D721Med (cell line): ENCODE measurements at places on chromosomes 16 and 17.

- DNase-seq, result no peak
Measured at GRCh38 chr17:39716073-39716818, 14.1 kb downstream of the MIEN1 start.

DNA sequence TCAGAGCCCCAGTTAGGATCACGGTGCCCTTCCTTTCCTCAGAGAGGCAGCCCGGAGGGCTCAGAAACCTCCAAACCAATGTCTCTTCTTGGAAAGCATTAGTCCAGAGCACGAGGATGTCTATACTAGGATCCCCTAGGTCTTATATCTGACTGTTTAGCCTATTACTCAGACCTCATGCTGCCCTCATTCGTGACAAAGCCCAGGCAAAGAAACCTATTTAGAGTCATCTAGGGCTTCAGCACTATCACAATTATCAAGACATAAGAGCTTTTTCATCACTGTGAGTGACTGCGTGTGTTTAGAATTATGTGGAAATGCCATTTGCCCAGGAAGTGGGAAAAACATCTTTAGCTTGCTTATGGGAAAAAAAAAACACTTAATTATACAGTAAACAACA is 159.8 kb upstream of the NOL11 start:
- no peak for DNase-seq

DNA sequence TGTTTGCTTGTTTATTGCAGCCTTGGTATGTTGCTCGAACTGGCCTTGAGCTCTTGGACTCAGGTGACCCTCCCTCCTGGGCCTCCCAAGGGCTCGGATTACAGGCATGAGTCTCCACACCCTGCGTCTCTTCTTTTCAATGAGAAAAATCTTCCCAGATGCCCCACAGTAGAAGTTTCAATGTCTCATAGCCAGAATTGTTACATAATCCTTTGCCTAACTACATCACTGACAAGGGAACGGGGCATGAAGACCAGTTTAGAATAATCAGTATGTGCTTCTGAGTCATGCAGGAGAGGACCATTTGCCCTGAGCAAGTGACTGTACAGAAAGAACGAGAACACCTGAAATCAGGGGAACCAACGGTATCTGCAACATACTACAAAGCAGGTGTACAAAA is 61.9 kb upstream of the RBBP6 start:
- no peak for DNase-seq

GRCh38 chr16:47612711-47613110 is 151.6 kb downstream of the PHKB start:
- no peak for DNase-seq

- no peak for DNase-seq
Measured at GRCh38 chr16:16108759-16109158, 114.5 kb downstream of the ABCC6 start.

DNA sequence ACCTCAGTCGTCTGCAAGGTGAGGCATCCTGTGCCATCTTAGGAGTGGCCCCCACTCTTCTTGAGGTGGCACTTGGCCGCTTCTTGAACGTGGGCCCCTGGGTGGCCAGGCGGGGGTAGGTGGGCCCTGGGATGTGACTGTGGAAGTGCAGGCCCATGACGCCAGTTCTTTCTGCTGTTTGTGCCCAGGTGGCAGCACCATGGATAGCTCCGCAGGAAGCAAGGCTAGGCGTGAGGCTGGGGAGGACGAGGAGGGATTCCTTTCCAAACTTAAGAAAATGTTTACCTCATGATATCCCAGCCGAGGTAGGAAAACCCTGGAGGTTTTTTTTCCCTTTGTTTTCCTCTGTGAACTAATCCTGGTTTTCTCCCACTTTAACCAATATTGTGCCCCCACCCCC is 19.8 kb downstream of the NMRAL1 start:
- no peak for DNase-seq

DNA sequence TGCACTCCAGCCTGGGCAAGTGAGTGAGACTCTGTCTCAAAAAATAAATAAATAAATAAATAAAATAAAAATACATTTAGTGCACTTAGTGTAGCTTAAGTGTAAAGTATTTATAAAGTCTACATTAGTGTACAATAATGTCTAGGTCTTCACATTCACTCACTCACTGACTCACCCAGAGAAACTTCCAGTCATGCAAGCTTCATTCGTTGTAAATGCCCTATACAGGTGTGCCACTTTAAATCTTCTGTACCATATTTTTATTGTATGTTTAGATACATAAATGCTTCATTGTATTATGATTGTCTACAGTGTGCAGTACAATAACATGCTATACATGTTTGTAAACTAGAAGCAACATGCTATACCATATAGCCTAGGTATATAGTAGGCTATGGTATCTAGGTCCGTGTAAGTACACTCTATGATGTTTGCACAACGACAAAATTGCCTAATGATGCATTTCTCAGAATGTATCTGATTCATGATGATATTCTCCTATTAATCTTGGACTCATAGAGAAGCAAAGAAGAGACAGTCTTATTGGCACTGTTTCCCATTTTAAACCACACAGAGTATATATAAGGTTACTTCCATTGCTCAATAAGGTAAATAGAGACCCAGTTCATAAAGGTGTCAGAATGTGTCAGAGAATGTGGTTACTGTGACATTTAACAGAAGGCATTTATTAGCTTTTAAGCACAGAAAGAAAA is 1314.9 kb downstream of the CDH11 start:
- DNase-seq, result no peak

DNA sequence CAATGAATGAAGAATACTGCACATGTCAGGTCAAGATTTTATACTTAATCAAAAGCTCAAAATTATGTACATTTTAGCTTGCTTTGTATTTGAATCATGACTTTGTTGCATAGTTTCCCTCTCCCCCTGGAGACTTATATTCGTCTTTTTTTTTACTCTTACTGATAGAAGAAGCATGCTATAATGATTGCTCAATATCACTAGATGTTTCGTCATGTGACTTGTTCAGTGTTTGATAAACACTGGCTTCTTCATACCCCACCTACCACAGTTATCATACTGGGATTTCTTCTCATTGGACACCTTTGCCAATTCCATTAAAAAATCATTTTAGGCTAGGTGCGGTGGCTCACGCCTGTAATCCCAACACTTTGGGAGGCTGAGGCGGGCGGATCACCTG is 148.7 kb downstream of the FTO start:
- no peak for DNase-seq

DNA sequence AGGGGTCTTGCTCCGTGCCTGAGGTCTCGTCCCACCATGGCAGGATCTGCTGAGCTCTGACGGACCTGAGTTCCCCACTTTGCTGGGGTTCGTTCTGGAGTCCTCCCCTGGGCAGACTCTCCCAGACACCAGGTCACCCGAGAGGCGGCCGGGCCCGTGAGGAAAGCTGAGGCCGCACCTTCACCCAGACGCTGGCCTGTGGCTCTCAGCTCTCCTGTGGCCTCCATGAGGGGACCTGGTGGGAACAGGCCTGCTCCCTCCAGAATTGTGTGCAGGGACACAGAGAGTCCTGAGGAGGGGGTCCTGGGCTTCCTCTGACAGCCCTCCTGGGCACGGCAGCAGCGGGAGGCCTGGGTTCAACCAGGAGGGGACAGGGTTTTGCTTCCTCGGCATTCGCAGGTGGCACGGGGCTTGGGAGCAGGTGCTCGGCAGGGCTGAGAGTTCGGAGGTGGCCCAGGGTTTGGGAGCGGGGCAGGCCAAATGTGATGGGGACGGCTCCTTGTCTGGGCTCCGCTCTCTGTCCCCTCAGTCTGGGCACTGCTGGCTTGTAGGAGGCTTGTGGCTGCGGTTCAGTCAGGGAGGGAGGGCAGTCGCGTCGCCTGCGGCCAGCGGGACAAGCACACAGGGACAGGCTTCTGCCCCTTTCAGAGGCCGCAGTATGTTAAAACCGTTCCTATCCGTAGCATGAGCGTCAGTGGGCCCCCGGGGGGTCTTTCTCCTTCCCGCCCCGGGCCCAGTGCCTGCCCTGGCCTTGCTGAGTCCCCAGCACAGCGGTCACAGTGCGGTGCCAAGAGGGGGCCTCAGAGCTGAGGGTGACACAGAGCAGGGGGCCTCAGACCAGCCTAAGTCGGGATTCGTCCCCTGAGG is 8.1 kb upstream of the SNAI3 start:
- no peak for DNase-seq

DNA sequence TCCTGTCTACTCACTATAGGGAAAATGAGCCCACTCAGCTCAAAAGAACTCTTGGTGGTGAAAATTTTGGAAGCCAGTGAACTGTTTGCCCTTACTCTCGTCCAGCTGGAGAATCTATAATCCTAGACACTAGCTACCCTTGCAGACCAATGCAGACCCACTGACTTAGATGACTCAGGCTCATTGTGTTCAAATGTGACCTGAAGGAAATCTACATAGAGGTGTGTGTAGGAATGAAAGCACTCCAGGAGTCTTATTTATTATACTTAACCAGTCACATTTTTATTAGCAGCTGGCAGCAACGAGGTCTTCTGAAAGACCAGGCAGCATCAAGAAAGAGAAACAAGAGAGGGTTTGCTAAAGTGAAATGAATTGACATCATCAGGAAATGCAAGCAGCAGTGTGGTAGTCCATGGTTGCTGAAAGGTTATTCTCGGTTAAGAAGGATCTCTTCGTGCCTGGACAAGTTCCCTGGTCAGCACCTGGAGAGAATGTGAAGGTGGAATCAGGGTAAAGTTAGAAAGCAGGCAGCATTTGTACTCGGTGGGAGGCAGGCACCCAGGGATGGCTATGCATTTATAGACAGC is 1.4 kb downstream of the KRTAP29-1 start:
- DNase-seq, result no peak

DNA sequence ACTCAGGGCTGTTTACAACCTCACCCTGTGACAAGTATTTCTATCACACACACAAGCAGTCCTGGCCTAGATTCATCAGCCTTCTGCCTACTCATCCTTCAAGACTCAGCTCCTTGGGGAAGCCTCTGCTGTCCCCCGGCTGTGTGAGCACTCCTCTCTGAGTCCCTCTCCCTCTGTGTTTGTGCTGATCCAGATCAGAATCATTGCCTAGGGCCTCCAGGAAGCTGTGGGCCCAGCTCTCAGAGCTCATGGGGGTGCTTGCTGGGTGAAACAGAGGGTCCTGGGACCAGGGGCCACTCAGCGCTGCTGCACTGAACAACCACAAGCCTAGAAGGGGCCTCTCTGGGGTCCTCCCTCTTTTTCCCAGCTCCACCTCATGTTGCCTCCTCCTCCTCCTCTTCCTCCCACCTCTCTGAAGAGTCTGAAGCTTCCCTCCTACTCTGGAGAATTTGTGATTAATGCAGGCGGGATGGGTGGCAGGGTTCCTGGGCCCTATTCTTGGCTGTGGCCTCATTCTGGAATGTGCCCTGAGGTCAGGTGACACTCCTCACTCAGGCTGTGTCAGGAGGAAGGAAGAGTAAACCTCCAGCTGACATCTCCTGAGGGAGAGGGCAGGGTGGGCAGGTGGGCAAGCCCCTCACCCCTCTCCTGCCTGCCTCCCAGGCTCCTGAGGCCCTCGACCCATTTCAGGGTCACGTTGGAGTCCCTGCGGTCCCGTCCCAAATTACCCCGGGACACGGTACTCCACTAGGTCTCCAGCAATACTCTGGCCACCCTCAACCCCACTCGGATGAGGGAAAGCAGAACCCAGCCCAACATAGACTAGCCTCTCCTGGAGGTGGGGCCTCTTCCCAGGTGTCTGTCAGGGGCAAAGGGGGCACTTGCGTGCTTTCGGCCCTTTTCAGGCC is 10.1 kb downstream of the WFIKKN2 start:
- DNase-seq, result no peak

DNA sequence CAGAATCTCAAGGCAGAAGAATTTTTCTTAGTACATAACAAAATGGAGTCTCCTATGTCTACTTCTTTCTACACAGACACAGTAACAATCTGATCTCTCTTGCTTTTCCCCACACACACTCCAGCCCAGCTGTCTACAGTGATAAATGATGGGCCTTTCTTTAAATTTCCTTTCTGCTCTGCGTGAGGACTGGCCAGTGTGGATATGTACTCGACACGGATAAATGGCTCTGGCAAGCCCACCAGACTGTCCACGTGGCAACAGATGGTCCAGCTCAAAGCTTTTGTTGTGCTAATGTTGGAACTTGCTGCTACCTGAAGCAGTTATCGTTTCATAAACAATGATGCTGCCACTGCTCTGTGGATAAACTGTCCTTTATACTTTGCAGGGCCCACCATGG is 410.7 kb downstream of the TMEM114 start:
- no peak for DNase-seq

GRCh38 chr16:78784771-78785170 is 685.3 kb downstream of the WWOX start:
- DNase-seq, result no peak

DNA sequence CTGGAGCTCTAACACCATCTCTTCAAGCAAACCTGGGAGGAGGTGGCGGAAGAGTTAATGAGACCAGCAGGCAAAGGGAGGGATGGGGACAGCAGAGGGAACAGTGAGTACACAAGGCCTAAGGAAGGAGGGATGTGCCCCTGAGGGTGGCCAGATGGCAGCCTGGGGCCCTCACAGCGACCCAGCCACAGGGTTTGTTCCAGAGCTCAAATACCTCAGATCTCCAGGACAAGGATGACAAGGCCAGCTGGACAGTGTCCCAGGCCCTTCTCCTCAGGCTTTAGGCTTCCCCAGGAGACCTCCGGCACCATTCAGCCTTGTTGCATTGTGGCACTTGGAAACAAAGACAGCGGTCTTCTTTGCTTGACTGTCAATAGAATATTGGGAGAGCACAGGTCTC is 14.9 kb downstream of the CDIP1 start:
- DNase-seq, result no peak

DNA sequence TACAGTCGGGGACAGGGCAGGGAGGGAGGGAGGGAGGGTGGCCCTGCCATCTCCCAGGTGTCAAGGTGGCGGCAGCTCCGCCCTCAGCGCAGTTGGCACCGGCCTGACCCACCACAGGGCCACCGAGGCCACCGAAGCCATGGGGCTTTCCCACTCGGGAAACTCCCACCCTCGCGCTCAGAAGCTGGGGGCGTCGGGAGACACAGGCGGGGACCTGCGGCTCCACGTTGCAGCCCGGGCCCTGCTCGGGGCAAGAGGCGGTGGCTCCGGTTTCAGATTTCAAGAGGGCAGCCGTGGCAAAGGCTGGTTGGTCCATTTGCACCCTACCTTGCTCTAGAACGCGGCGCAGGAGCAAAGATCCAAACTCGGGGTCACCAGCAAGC is 544 bp downstream of the CYB561 start:
- no peak for DNase-seq

DNA sequence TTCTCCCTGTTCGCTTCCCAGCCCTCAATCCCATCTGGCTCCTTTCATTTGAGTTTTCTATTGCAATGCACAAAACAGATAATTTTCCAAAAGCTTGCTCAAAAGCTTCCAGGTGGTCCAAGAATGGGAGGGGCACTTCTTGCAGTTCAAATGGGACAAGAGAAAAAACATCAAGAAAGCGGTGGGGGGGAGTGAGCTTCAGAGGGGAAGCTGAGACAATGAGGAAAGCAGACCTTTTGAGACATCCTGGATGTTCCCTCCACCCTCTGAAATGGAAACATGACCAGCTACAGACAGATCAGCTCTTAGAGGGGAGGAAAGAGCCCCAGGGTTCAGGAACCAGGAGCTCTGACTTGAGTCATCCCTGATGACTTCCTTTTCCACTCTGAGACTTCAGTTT is 368.2 kb downstream of the SLC39A11 start:
- no peak for DNase-seq
